AG20443 (cell line): ENCODE measurements at places on chromosomes 1 and 21.
A peak's percentile ranks its signal among the peaks of the same experiment; 100 is the strongest.

DNA sequence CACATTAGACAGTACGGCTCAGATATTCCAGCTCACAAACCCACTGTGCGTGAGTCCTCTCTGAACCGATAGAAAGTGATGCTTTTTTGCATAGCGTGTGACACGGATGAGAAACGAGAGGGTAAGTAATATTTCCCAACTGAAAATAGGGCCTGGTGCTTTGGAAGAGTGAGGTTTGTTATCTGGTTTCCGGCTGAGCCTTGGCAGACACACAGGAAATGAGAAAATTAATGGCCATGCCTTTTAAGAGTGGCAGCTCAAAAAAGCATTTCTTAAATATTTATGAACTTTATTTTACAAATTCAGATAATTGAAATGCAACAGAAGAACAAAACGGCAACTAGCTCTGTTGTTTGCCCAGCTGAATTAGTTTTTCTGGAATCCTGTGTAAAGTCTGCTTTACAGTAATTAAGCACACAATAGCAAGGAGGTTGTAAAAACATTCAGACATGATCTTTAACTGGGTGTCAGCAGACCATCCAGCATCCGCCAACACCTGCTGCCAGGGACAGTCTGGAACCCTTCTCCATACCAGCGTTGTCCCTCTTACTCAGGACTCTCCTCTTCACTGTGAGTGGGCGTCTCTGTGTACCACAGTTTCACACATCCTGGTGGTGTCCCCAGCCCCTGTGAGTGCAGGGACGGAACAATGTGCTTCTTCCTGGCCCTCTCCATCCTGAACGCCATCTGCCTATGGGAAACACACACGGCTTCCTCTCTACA lies 155.4 kb downstream of the PGBD5 start:
- no peak for DNase-seq

- no peak for DNase-seq
Observed at GRCh38 chr1:8914466-8914865, 31.2 kb upstream of the CA6 start.

DNA sequence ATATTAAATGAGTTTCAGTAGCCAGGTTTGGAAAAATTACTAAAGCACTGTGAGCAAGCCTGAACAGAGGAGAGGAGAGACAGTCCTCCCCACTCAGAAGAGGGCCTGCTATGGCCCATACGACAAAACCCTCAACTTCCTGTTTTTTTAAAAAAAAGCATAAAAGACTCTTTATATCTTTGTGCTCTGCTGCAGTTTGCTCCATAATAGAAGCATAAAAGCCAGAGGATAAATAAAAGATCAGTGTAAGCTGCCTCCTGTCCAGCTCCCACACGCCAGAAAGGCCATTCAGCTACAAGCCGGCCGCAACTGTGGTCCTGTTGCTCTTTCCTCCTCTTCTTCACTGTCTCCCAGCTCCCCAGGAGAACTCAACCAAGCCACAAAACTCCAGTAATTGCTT lies 37.8 kb downstream of the NID1 start:
- DNase-seq: no peak

- DNase-seq: no peak
Observed at GRCh38 chr1:77120950-77121349, 98.3 kb downstream of the PIGK start.

DNA sequence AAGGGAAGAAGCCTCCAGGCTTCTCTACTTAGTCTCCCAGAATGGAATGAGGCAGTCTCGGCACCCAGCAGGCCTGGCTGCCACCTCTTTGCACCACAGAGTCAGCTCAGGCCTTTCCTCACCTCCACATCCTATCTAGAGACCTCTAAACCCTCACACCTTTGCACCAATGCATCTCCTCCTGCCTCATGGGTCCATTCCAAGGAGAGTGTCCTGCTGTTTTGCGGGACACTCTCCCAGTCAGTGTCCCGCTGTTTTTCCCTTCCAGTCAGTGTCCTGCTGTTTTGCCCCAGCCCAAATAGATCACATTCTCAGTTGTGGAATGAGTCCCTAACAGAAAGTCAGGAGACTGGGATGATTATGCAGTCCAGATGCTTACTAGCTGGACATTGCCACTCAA lies 185.6 kb upstream of the CAMK1G start:
- DNase-seq: no peak

- no peak for DNase-seq
Observed at GRCh38 chr1:160665330-160666078, 18.7 kb upstream of the SLAMF1 start.

DNA sequence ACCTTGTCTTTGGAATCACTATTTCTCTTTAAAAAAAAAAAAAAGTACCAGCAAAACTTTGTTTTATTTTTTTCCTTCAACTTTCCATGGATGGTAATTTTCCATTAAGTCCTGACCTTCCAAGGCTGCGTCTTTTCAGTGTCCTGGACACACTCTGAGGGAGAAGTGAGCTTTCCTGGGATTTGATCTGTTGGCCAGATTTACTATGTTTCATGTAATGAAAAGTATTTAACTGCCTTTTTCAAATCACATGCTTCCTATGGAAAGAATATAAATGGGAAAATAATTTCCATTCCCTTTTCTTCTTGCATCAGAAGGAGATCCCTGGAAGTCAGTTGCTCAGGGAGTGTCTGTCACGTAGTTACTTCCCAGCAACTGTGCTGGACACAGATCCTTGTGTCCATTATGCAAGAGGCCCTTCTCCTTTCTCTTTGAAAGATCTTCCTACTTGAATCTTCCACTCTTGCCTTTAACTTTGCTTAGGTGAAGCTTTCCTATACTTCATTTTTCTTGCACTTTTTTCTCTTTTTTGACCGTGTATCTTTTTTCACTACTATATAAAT lies 59.3 kb downstream of the CENPF start:
- DNase-seq: no peak

DNA sequence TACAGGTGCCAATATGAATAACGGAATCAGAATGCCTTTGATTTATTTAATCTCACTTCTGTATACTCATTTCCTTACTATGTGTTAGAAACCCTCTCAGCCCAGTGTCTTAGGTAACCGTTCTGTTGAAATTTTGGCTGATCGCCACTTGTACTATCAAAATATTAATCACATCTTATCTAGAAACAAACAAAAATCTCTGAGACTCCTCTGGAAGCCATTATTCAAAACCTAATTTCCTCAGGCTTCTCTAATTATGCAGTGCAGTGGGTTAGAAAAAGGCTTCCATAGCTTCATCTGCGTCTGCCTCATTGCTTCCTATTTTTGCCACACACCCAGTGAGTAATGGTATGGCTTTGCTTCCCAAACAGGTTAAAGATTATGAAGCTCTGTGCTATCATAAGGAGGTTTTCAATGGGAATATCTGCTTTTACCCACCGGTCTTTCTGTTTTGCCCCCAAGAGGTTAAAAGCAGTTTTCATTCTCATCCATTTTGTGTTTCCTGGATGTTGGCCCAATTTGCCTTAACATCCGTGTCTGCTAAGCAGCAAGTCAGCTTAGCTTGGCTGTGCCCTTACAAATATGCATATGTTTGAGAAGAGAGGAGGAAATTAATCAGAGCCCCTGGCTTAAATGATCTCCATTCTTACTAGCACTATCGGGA lies 129.6 kb downstream of the RYR2 start:
- no peak for DNase-seq

GRCh38 chr21:25970254-25970930 lies 200.2 kb downstream of the APP start:
- DNase-seq: no peak

DNA sequence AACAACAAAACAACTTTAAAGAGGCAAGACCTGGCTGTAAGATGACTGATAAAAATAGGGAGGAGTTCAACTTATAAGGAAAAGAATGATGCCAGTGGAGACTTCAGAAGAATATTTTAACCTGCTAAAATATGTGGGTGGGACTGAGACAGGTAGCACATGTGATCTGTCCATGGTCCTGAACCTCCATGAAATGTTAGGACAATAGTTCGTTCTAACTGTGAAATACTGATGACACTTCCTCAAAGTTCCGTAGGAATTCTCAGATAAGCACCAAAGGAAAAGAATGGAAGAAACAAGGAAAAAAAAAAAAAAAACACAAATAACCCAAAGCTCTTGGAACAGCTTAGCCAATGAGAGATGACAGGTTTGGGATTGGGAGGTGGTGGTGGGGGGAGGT lies 44.7 kb downstream of the CDC42BPA start:
- DNase-seq: no peak

DNA sequence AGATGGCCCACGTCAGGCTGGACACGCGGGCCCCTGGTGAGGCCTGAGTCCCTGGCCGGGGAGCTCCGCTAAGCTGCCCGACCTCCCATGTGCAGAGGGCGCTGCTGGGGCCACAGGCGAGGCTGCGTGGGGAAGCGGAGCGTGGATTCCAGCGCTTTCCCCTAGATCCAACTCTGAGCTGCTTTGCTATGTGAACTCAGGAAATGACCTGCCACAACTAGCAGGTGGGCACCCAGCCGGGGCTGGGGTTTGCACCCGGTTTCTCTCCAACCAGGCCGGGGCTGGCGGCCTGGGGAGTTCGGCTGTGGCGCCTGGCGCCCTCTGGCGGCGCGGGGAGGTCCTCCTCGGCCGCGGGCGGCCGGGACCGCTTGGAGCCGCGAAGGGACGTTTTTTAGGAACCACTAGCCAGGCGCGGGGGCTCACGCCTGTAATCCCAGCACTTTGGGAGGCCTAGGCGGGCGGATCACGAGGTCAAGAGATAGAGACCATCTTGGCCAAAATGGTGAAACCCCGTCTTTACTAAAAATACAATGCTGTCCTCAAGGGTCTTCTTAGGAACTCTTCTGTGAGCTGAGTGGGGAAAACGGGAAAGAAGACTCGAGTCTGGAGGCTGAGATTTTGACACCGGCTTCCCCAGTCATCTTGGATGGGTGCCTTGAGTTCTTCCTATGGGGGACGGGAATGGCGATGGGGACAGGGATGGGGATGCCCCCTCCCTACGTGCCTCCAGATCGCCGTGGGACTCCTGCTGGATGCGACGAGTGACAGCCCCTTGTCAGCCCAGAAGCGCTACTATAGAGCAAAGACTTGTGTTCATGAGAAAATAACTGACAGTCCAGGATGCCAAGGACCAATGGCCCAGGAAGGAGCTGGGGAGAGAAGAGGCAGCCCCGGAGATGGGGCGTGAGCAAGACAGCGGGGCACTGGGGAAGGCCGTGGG lies 12.6 kb downstream of the PYCR2 start:
- DNase-seq: peak; percentile 91

- no peak for DNase-seq
Observed at GRCh38 chr1:35764283-35764682, 5.5 kb downstream of the CLSPN start.

GRCh38 chr1:46801323-46802055 lies 2.6 kb downstream of the CYP4B1 start:
- DNase-seq: no peak

DNA sequence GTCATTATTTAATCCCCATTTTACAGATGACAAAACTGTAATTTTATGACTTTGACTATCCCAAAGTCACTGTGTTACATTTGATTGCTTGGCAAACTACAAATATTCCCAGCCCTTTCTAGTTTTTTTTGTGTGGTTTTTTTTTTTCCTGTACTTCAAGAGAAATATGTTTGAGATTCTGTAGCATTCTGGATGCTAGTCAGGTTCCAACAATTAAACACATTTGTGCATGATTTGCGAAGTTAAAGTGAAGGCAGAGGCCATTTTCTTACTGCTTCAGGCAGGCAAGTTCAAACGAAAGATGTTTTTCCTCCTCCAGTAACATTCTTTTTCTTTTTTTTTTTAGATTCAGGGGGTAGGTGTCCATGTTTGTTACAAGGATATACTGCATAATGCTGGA lies 107.9 kb upstream of the SERTAD4 start:
- DNase-seq: no peak

GRCh38 chr1:159921700-159922504 lies 3.4 kb downstream of the TAGLN2 start:
- no peak for DNase-seq

GRCh38 chr1:155847823-155848529 lies 9.0 kb downstream of the GON4L start:
- DNase-seq: no peak

- no peak for DNase-seq
Observed at GRCh38 chr1:46642115-46642680, 25.6 kb upstream of the MOB3C start.

DNA sequence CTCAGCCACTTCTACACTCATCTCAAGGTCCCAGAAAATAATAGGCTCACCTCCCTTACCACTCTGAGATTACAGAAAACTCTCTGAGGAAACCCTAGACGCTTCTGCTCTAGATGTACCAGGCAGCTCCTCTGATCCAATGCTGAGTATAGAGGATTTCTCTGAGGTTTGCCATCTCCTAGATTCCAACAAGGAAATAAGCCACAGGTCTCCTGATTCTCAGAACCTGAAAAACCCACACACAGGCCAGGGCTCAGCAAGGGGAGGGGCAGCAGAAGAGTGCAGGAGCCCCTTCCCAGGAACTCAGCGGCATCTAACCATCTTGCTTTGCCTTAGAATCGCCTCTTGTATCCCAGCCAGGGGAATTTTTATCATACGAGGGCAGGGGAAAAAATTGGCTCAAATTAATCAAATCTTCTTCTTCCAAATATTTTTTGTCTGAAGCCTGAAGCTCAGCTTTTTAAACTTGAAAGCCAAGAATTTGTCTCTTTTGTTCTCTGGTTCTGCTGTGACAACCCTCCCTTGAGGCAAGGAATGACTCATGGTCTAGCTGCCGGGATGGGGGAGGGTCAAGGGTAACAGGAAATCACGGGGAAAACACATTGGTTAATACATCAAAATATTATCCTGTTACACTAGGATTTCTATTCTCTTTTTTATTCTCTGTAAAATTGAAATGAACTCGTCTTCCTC lies 30.8 kb downstream of the GORAB start:
- peak; percentile 83 for DNase-seq

DNA sequence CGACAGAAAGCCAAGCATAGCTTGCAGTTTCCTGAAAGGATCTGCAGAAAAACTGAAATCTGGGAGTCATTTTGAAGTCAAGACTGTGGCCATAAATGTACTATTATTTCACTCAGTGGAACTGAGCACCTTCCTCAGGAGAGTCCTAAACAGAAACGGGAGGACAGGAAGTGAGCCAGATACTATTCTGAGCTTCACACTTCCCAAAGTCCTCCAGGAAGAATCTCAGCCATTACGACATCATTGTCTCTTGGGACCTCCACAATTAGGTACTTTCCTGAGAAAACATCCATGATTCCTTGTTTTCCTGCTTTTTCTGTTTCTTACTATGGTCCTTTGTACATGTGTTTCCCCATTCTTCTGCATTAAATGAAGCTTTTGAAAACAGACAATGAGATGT lies 299.2 kb upstream of the USP25 start:
- DNase-seq: no peak

DNA sequence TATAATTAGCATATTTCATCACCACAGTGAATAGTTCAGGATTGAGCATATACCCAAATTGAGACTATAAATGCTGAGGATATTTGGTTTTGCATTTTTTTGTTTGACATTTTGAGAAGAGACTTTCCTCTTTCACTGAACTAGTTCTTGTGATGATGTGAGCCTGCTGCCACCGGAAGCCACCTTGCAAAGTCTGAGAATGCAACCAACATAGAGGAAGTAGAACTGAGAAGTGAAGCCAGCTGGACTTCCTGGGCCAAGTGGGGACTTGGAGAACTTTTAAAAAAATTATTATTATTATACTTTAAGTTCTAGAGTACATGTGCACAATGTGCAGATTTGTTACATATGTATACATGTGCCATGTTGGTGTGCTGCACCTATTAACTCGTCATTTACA lies 102.3 kb downstream of the RPE65 start:
- no peak for DNase-seq
